ENCODE measurements at places on chromosomes 4 and X. TPM values are rescaled to one million over a fixed set of nuclear protein-coding genes. Genes with fewer than 3 reads are reported as not detected.

DNA sequence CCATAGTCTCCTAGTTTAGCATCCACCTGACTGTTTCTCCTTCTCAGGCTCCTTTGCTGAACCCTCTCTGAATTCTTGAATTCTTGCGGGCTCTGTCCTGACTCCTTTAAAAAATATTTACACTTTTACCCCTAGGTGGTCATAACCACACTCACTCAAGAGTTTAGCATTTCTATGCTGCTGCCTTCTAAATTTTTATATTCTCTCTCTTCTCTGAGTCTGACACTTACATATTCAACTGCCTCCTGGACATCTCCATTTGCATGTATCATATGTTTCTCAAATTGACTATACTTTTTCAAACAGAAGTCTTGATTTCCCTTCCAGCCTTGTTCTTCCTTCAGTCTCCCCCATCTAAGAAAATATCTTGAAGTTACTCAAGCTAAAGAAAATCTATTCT lies 31.6 kb downstream of the ARL9 start:
- no peaks in the 10 kb centered on the region for H3K4me1 ChIP-seq
- no peak overlapping the region for H3K27ac ChIP-seq
- no peak for DNase-seq
- no peaks in the 10 kb centered on the region for H3K36me3 ChIP-seq

The ETDB gene
- total RNA-seq = not detected

DNA sequence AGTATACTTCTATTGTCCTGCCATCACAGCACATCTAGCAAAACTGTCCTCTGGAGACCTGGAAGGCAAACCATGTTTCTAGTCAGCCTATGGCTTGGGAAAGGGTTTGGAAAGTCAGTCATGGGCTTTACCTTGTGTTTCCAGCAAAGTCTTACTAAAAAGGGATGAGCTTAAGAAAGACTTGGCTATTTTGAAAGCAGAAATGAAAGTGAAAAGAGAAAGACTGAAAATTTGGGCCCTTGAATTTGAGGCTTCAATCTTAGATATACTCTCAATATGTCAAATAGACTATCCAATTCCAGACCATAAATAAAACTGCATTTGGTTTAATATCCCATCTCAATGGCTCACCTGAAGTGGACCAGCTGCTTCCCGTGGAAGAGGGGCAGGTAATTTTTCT lies 127.9 kb downstream of the ZNF330 start:
- H3K4me1 ChIP-seq = peaks cover 7% of the 10 kb centered on the region
- no peak for DNase-seq
- no peak overlapping the region for H3K27ac ChIP-seq
- no peak overlapping the region for H3K4me3 ChIP-seq
- no peaks in the 10 kb centered on the region for H3K36me3 ChIP-seq

- DNase-seq = no peak
- no peak overlapping the region for H3K27ac ChIP-seq
- no peaks in the 10 kb centered on the region for H3K4me1 ChIP-seq
- no peaks in the 10 kb centered on the region for H3K36me3 ChIP-seq
- H3K27me3 ChIP-seq = no peaks in the 10 kb centered on the region
- H3K4me3 ChIP-seq = no peak overlapping the region
Measured at GRCh38 chrX:22699581-22700091, 300.1 kb upstream of the DDX53 start.

GRCh38 chr4:74379912-74380311 lies 15.0 kb downstream of the EREG start:
- H3K27ac ChIP-seq = no peak overlapping the region
- no peaks in the 10 kb centered on the region for H3K27me3 ChIP-seq
- H3K4me3 ChIP-seq = no peak overlapping the region
- no peaks in the 10 kb centered on the region for H3K36me3 ChIP-seq
- DNase-seq = no peak

The GLOD5 gene
- total RNA-seq = not detected

The SSX4B gene
- total RNA-seq = not detected

The EXOC1L gene
- total RNA-seq = not detected

The RAB9B gene
- total RNA-seq = 6.5 TPM

DNA sequence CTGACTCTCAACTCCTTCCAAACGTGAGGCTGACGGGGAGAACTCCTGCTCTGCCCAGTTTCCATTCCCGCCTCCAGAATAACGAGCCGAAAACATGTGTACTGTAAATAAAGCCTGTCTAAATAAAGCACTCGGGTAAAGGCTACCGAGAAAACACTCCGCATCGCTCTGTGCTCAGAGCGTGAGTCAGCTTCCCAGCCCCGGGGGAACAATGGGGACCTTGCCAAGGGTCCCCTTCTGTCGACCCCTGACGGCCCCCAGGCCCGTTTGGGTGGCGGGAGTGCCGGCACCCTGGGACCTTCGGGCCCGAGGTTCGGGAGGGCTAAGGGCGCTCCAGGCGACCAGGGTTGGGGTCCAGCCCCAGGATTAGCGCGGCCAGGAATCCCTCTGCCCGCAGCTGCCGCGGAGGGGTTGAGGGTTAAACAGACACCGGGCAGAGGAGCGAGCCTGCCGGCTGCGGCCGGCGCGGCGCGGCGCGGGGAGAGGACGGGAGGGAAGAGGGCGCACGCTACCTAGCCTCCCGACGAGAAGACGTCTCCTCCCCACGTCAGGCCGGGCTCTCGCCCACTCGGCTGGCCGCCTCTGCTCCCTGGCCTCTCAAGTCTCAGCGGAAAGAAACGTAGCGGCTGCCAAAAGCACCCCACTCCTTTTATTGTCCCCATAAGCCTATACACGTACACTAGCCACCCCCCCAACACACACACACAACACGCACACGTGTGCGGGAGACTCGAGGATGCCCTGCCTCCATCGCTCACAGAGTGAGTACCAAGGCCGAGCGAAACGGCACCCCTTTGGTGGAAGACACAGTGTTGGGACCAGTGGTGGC lies 85.5 kb downstream of the BCOR start:
- no peak overlapping the region for H3K4me3 ChIP-seq
- H3K4me1 ChIP-seq = no peaks in the 10 kb centered on the region
- no peaks in the 10 kb centered on the region for H3K36me3 ChIP-seq

DNA sequence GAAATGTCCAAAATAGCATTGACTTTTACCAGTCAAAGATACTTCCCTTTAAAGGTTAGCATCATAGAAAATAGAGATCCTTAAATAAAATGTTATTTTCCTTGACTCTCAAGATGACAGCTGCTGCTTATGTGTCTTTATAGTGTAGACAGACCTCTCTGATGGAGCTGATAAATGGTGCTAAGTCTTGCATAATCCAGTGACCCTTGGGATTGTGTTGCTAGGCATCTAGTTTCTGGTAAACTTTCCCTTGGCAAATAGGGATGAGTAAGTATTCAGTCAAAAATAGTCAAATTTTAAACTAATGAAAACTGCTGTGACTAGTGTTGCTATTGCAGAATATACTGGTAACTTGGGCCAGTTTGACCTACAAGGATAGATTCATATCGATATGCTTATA lies 53.6 kb downstream of the MBNL3 start:
- no peaks in the 10 kb centered on the region for H3K36me3 ChIP-seq
- no peaks in the 10 kb centered on the region for H3K4me1 ChIP-seq
- H3K27ac ChIP-seq = no peak overlapping the region

- peak; percentile 21 for DNase-seq
- H3K4me3 ChIP-seq = no peak overlapping the region
Measured at GRCh38 chr4:32909736-32910135, 2189.6 kb downstream of the PCDH7 start.

Measured in aorta (tissue), 5 donors.